ENCODE measurements at places on chromosomes 4 and X. TPM values are rescaled to one million over a fixed set of nuclear protein-coding genes. Genes with fewer than 3 reads are reported as not detected.

The MAGEC3 gene
- not detected for total RNA-seq

The PHOX2B gene
- total RNA-seq, result not detected

The PCDH7 gene
- total RNA-seq, result 2.7 TPM

The TRIM61 gene
- 1.2 TPM for total RNA-seq

The COL4A6 gene
- 1.5 TPM for total RNA-seq

The ASB9 gene
- total RNA-seq, result 2.2 TPM

The PITX2 gene
- total RNA-seq, result 0.59 TPM

The PRKG2 gene
- 2.9 TPM for total RNA-seq

The UGT2B11 gene
- not detected for total RNA-seq

The GAB3 gene
- total RNA-seq, result 10.4 TPM

The FAM47E gene
- not detected for total RNA-seq

The MSANTD1 gene
- 0.37 TPM for total RNA-seq

All from subcutaneous preadipocyte (primary cell).